ENCODE measurements at places on chromosomes 16 and 17.

- DNase-seq = no peak
Measured at GRCh38 chr16:68629351-68629910, 15.7 kb upstream of the CDH3 start.

- no peak for DNase-seq
Measured at GRCh38 chr17:14774774-14775173, 473.9 kb downstream of the HS3ST3B1 start.

DNA sequence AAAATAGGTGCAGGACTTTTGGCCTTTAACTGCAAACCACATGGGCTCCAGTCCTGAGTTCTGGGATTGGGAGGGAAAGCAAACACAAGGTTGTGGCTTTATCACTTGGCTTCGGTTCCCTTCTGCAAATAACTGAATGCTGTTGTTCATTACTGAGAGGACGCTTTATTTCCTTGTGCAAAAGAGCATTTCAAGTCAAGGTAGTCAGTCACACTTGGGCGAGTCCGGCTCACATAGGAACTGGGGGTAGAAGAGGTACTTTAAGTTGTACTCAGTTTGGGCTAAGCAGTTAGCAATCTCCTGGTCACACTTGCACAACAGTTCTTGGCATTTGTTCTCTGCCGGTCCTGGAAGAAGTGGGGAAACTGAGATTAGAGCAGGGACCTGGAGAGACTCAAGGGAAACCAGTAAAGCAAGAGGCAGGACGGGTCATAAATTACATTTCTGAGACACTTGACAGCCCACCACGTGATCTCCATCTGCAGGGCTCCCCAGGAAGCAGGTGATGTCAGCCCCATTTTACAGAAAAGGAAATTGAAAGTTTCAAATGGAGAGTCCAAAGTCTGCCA is 21.6 kb downstream of the PLA2G10 start:
- DNase-seq = no peak

GRCh38 chr17:64006361-64007088 is 8.4 kb downstream of the PRR29 start:
- DNase-seq = no peak

GRCh38 chr16:52630711-52631110 is 83.8 kb upstream of the TOX3 start:
- no peak for DNase-seq

DNA sequence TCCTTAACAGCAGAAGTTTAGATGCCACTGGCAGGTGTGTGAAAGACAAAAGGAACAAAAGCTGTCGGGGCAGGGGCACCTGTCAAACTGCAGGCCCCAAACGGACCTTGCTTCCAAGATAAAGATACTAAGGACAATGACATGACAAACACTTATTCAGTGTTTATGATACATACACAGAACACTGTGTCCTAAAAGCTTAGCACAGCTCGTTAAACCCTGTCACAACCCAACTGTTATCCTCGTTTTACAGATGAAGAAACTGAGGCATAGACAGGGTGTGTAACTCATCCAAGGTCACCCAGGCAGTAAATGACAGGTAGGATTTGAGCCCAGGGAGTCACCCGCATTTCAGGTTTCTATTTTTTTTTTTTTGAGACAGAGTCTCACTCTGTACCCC is 9.6 kb downstream of the SDK2 start:
- DNase-seq = no peak

DNA sequence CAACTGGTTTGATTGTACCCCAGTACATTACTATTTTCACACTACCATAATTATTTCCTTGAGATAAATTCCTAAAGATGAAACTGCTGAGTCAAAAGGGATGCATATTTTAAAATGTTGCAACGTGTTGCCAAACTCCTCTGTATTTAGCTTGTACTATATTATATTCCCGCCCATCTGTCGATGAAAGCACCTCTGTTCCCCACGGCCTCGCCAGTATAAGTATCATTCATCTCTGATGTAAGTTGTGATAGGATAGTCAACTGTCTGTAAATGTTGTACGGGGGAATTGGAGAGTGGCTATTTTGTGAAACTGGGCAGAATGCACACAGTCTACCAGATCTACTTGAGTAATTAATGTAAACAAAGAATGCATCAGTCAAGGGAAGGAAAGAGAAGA is 47.7 kb upstream of the TNRC6A start:
- no peak for DNase-seq

GRCh38 chr16:1489077-1489476 is 333 bp upstream of the PTX4 start:
- no peak for DNase-seq

DNA sequence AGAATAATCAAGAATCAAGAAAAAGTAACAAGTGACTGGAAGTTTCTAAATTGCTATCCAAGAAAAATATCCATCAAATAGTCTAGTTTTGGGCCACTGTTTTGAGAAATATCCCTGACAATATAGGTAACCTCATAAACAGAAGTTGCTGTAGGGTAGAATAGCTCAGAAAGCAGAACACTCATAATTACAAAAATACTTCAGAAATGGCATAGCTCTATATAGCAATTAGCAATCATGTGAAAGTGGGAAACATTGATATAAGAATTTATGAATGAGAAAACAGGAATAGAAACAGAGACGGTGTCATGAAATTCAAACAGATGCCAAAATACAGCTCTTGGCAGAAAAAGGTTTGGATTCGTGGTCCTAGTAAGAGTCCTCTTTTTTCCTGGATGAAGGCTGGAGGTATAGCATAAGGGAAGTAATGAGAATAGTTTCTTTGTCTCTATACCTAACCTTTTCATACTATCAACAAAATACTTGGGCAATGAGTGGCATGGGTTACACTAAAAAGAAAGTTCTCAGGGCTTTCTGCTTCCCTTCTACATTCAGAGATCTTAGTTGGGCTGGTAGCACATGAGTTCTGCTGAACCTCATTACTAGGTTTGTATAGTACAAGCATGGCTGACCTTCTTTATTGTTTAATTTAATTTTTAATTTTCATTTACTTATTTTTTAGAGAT is 33.5 kb downstream of the SPAG9 start:
- DNase-seq = no peak

GRCh38 chr17:30346221-30346795 is 12.5 kb upstream of the TMIGD1 start:
- DNase-seq = no peak

GRCh38 chr17:42675965-42676423 is 800 bp downstream of the PLEKHH3 start:
- no peak for DNase-seq

DNA sequence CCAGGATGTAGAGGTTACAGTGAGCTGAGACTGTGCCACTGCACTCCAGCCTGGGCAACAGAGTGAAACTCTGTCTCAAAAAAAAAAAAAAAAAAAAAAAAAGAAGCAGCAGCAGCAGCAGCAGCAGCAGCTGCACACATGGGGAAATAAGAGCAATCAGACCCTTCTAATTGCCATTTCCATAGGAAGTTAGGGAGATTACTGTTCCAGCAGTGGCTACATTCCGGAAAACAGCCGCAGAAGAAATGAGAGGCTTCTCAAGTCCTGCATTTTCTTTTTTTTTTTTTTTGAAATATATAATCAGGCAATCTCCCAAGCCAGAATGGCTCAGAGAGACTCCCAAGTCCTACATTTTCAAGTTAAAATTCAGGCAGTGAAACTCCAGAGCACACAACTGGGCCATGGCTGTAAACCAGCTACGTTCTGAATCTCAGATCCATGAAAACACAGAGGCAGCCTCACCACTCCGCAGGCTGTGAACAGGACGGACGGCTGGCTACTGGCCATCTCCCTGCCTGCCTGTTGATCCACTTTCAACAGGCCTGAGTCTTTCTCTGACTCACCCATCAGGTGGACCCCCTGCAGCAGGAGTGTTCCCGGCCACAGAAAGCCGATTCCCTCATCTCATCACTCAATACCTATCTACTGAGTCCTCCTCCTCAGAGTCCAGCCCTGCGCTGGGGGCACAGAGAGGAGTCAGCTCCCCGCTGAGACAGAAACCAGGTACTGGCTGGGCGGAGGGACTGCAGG is 15.0 kb downstream of the TRPV1 start:
- no peak for DNase-seq

DNA sequence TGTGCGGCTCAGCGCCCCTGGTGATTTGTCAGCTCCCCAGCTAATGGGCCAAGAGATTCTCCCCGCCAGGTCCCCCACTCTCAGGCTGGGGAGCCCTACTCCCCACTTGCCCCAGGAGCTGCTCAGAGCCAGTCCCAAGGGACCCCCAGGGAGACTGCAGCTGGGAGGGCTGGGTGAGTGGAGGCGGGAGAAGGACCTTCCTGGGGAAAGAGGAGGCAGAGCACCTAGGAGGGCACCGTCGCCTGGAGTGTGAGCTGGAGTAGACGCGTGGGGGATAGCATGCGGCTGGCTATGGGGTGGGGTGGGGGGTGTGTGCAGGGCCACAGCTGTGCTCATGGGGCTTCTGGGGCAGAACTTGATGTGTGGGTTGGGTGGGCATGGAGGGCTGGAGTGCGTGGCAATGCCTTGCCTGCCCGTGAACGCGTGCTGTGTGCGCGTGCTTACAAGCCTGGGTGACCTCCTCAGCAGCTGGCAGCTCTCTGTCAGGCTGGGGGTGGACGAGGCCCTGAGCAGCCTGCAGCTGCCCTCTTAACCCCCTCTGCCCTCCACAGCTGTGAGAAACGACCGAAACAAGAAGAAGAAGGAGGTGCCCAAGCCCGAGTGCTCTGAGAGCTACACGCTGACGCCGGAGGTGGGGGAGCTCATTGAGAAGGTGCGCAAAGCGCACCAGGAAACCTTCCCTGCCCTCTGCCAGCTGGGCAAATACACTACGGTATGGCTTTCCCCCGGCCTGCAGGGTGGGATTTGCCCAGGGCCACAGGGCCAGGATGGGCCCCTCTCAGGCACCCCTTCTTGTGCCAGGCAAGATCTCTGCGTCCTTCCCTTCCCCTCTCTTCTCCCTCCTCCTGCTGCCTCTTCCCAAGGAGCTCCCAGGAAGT is 12.9 kb downstream of the GJD3 start:
- DNase-seq = no peak

GRCh38 chr16:56780646-56781045 is 50.7 kb downstream of the NUP93 start:
- DNase-seq = no peak

GRCh38 chr17:51224402-51225262 is 35.2 kb downstream of the MBTD1 start:
- no peak for DNase-seq

DNA sequence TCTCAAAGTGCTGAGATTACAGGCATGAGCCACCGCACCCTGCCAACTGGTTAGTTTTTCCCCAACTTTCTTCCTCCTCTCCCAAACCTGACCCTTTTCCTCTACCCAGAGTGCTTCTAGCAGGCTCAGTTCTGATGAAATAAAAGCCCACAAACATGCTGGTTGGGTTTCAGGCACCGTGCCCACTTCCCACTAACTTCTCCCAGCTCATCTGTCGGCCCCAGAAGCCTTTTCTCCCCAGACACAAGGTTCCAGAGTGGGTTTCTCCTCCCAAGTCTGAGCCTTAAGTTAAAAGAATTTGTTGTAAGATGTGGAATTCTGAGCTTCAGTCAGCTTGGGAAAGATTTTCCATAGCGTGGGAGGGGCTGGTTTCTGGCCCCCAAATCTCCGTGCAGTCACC is 11.5 kb upstream of the SCN4A start:
- no peak for DNase-seq

DNA sequence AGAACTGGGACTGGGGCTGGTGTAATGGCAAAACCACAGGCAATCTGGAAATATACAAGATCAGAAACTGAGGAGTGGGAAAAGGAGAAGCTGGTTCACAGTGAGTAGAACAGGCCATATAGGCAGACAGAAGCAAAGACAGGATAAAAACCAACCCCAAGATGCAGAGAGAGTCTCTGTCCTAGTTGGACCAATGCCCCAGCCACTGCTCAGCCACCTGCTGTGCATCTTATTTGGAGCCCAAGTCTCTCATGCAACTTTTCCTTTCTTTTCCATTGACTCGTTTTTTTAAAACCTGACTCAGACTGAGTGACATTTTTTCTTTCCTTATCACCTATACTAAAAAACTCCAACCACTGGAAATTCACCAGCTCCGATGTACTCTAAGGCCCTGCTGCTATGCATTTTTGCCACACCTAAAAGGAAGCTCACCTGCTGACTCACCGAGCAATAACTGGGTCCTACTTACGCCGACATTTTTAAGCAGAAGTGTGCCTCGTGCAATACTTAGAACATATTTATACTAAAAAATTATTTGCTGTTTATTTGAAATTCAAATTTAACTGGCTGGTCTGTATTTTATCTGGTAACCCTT is 100.8 kb upstream of the XYLT1 start:
- DNase-seq = no peak

DNA sequence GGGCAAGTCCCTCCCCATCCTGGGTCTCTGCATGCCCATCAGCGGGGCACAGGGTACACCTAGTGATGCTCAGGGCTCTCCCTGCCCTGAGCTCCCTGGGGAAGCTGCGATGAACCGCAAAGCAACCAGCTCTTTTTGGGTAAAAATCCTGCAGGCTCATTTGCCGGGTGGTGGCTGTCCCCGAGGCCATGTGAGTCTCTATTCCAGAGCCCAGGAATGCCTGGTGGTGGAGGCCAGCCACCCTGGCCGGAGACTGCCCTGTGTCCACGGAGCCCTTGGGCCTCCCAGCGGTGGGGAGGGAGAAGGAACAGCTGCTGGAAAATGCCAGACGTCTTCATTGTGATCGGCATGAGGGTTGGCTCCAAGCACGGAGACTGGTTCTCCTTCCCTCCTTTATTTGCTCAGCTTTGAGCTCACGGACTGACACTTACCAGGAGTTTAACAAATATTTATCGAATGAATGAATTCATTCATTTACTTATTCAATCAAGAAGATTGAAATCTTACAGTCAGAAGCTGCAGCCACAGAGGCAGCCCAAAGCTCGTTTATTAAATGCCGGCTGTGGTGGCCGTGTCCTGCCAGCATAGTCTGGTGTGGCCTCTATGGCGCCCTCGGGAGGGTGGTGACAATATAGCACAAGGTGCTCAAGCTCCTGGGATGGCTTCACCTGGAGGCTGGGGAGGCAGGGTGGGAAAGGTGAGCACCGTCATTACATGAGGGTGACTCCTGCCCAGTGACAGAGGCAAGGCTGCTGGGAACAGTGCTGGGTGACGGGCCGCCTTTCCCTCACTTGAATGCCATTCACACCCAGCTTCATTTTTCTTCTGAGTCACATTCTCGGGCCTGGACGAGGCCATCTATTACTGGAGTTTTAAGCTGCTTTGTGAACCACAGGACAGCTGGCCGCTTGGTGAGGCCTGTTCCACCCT is 31.1 kb upstream of the JPH3 start:
- no peak for DNase-seq

- DNase-seq = no peak
Measured at GRCh38 chr16:30358990-30359870, 4.1 kb upstream of the CD2BP2 start.

- no peak for DNase-seq
Measured at GRCh38 chr17:8365143-8365542, 11.4 kb downstream of the KRABD2 start.

DNA sequence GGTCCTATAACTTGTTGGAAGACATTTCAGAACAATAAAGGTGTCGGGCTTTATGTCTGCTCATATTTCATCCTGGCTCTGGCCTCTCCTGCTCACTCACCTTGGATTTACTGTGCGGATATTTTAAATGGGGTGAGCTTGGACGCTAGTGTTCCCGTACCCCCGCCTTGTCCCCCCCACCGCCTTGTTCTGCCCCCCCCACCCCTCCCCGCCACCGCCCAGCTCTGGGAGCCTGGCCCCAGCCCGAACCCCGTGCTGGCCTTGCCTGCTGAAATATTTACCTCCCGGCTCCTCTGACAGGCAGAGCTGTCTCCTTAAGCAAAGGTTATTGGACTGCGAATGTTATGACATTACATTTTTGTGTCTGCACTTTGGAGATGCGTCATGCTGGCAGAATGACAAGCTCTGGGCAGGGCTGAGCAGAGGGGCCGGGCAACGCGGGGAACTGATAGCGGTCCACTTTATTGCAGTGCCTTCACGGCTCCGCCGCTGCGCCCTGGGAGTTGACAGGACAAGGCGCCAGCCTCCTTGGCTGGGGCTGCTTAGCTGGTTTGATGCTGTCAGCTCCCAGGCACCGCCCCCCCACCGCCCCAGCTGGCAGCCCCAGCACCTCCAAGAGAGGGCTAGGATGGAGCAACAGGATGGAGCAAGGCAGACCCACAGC is 222.5 kb upstream of the GSE1 start:
- no peak for DNase-seq
